ENCODE measurements at places on chromosomes 4 and X.
A peak's percentile ranks its signal among the peaks of the same experiment; 100 is the strongest.

DNA sequence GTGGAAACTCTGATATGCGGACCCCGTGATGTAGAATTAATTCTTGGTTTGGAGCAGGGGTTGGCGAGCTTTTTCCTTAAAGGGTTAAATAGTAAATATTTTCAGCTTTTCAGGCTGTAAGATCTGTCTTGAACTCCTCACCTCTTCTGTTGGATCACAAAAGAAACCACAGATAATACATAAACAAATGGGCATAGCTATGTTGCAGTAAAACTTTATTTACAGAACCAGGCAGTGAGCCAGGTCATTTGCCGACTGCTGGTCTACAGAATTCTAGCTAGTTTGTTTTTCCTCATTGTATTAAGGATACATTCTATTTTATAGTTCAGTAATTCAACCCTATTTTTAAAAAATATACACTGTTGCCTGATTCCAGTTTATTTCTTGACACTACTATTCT is 116.6 kb downstream of the PAPSS1 start:
- no peak for DNase-seq

GRCh38 chrX:14694611-14695010 is 165.3 kb downstream of the GLRA2 start:
- no peak for DNase-seq

GRCh38 chrX:65589304-65589703 is 54.7 kb upstream of the LAS1L start:
- no peak for DNase-seq

GRCh38 chrX:71515038-71515396 is 17.9 kb upstream of the OGT start:
- no peak for DNase-seq

- DNase-seq: no peak
Measured at GRCh38 chr4:153113838-153114105, 90.5 kb upstream of the TRIM2 start.

GRCh38 chr4:36237366-36238313 is 6.7 kb downstream of the ARAP2 start:
- no peak for DNase-seq

GRCh38 chrX:70049925-70050324 is at the start of gene AWAT2:
TSS of gene AWAT2 (minus strand) at chrX:70049938. CDS start at chrX:70049932, 6 bp downstream.
- no peak for DNase-seq

DNA sequence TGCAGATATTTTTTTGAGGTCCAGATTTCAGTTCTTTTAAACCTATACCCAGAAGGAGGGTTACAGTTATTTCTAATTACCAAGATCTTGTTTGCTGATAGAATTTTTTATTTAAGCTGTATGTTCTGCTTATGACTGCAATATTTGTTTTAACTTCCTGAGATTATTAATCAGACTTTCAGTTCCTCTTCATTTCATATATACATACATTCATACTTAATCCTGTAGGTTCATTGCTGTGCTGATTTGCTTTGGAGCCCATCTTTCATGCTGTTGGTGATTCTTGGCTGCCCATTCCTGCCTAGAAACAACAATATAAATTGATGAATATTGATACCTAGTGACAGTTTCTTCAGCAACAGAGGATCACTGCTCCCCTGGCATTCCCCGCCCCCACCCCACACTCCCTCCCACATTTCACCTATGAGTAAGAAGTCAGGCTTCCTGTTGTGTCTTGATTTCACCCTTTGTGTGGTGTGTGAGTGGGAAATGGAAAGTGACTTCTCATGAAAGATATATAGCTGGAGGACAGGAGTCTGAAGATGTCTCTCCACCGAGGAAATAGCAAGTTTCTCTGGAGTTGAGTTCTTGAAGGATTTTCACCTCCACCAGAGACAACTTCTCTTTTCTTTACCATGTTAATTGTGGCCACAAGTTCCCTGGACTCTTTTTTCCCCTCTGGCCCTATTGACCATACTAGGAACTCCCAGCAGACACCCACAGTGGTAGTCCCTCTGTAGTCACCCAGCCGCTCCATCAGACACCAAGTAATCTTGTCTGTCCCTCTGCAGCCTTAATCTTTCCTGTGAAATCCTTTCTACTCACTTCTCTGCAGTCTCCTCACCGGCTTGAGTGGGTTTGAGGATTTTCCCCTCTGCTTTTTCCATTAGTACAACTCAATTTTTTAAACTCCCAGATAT is 118.4 kb downstream of the ASB9 start:
- DNase-seq: no peak

GRCh38 chrX:48958635-48959094 is 1.3 kb upstream of the OTUD5 start:
- DNase-seq: no peak

GRCh38 chrX:9318213-9318612 is 146.6 kb upstream of the TBL1X start:
- no peak for DNase-seq

DNA sequence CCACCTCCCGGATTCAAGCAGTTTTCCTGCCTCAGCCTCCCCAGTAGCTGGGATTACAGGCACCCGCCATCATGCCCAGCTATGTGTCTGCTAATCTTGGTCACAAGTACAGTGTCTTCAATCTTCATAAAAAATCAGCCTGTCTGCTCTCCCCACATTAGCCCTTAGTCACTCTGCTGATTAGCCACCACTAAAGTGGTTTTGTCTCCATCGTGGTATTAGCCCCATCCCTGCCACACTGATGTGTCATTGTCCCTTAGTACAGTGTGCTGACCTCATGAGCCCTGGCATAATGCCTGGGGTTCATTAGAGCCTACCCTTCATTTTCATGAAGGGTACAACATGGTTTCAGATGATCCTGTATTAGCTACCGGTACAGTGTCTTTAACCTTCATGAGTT is 49.9 kb downstream of the ZNF157 start:
- no peak for DNase-seq

DNA sequence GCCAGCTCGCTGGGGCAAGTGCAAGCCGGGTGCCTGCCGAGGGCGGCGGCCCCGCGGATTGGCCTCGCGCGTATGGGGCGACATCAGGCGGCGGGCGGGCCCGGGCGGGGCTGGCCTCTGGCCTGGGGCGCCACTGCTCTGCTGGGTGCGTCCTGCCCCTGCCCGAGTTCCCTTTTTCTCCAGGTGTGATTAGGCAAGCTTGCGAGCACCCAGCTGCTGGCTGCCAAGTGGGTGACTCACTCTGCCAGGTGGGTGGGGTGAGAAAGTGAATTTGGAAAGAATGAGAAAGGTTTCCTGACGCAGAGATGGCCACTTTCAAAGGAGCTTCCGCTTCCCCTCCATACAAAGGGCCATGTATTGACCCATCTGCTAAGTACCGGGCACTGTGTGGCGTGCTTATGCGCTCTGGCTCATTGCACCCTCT is 32.5 kb downstream of the FGFBP1 start:
- DNase-seq: no peak

DNA sequence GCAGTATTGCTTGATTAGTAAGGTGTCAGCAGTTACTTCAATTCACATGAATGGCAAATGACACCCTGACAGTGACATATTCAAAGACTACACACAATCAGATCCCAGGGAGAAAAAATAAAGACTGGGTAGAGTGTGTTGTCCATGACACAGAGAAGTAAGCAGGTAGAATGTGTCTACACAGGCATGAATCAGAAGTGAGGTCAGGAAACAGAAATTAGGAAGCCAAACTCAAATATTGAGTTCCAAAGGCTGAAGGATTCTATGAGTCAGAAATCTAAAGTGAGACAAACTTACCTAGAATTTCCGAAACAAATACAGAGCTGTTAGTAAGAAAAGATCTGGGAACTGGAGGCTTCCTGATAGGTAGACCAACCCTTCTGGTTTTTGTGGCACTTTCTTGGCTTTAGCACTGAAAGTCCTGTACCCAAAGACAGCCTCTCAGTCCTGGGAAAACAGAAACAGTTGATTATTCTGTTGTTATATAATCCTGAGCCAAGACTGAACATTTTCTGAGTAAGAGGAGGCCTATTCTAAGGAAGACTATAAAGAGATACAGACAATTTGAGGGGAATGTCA is 24.3 kb upstream of the GLRA2 start:
- DNase-seq: no peak

DNA sequence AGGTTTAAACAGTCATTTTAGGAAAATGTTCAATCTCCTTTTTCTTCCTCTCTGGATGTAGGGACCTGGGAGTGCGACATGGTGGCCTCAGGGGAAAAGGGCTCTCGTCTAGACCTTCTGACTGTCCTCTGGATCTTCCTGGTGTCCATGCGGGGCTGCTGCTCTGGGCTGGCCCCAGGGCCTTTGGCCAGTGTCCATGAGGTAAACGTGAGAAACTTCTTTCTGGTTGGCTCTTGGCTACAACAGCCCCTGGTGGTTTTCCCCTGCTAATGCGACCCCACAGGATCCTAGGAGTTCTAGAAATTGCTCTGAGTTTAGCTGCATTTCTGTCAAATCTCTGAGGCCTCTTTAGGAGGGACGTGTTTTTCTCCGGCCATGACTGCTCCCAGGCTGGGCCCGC is 85.7 kb downstream of the MFAP3L start:
- DNase-seq: no peak

DNA sequence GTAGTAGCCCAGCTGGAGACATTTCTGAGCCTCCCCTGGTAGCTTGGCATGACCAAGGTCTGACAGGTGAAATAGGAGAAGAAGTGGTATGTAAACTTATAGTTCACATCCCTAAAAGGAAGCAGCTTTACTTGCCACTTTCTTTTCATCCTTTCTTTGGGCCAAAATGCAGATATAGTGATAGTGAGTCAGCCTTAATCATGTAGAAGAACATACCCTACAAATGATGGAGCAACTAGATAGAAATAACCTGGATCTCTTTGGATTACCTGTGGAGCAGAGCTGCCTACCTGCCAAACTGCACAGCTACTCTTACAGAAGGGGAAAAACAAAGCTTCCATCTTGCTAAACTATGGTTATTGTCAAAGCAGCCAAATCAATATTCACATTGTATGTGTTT is 106.7 kb upstream of the LCORL start:
- no peak for DNase-seq

DNA sequence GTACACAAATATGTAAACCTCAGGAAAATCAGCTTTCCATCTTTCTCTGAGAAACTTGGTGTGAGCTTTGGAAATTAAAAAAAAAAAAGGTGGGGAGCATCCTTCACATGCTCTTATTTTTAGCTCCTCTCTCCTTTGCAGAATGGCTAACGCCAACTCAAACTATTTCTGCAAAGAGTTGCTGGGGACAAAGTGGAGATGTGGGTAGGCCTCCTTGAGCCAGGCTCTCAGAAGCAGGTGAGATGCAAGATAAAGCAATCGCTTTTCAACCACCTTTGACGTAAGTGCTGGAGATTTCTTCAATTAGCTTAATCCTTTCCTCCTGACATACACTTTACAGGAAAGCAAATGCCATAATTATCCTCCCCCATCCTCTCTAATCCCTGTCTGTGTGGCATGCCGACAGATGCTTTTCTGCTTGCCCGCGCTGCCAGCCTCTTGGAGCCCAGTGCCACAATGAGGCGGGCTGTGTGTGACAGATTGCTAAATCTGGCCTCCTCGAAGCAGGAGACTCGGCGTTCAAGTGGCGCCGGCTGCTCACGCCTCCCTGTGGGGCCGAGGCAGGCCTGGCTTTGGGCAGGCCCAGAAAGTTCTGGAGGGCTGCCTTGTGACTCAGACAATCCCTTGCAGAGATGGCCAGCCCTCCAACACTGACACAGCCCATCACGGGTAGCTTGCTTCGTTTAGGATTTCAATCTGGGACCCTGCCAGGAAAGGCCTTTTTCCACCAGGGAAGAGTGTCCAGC is 64.9 kb upstream of the SOD3 start:
- DNase-seq: no peak

- no peak for DNase-seq
Measured at GRCh38 chr4:176824645-176825366, 32.1 kb upstream of the VEGFC start.

DNA sequence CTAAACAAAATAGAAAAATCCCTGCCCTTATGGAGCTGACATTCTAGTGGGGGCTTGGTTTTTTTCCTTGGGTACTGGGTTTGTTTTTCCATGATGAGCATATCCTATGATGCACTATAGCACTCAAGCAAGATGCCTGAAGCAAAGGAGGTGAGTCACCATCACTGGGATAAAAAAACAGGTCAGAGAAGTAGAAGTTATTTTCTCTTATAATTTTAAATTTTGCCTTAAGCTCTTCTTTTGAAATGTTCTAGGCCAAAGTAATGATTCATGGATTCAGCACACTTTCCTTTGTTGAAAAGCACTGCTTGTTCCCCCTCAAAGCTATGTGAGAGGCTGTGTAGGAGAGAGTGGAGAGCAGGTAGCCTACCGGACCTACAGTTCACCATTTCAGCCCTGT is 15.2 kb upstream of the CXCL2 start:
- no peak for DNase-seq

DNA sequence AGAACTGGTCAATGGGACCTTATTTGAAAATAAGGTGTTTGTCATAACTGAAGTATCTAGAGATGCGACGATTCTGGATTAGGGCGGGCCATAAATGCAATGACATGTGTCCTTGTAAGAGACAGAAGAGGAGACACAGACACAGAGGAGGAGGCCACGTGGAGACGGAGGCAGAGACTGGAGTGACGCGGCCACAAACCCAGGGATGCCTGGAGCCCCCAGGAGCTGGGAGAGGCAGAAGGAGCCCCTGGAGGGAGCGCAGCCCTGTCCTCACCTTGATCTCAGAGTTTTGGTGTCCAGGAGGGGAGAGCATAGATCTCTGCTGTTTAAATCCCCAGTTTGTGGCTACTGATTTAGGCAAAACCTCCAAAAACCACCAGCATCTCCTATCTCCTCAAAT is 5.0 kb downstream of the GTPBP6 start:
- DNase-seq: no peak

GRCh38 chr4:81452452-81453006 is 19.2 kb downstream of the RASGEF1B start:
- DNase-seq: no peak

DNA sequence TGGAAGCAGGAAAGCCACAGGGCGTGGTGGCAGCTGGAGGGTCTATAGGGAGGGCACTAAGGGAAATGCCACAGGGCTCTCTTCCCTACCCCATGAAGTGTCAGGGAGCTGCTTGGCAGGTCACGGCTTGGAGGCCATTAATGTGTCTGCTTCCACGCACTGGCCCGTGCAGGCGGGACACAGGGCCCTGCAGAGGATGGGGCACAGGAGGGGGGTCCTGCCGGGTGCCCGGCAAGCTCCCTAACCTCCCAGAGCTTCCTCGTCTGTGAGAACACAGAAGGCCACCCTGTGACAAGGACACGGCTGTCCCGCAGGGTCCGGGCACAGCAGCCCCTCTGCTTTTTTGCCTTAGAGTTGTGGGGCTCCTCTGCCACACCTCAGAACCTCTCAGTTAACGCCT is 25.5 kb downstream of the FAM53A start:
- no peak for DNase-seq

- DNase-seq: no peak
Measured at GRCh38 chr4:20281453-20281852, 29.7 kb downstream of the SLIT2 start.

GRCh38 chr4:140373328-140374129 is at the start of gene SCOC:
TSS of gene SCOC (plus strand) at chr4:140373646. CDS start at chr4:140379171, 5,525 bp downstream.
- peak; percentile 80 for DNase-seq

GRCh38 chrX:115229337-115230003 is 4.4 kb downstream of the LRCH2 start:
- DNase-seq: no peak

- no peak for DNase-seq
Measured at GRCh38 chrX:65894133-65894532, 145.7 kb downstream of the VSIG4 start.

GRCh38 chrX:68438575-68438974 is 5.3 kb upstream of the OPHN1 start:
- no peak for DNase-seq

GRCh38 chrX:9829308-9830267 is 43.4 kb downstream of the SHROOM2 start:
- DNase-seq: peak; percentile 25

GRCh38 chrX:6187256-6187655 is 41.4 kb downstream of the NLGN4X start:
- no peak for DNase-seq

- no peak for DNase-seq
Measured at GRCh38 chr4:157918036-157918832, 254.6 kb downstream of the GASK1B start.

GRCh38 chr4:168683595-168683994 is 186.7 kb downstream of the PALLD start:
- no peak for DNase-seq
